Esophagus squamous epithelium (tissue), 5 donors: ENCODE measurements at places on chromosomes 4 and X.
A peak's percentile ranks its signal among the peaks of the same experiment; 100 is the strongest.

DNA sequence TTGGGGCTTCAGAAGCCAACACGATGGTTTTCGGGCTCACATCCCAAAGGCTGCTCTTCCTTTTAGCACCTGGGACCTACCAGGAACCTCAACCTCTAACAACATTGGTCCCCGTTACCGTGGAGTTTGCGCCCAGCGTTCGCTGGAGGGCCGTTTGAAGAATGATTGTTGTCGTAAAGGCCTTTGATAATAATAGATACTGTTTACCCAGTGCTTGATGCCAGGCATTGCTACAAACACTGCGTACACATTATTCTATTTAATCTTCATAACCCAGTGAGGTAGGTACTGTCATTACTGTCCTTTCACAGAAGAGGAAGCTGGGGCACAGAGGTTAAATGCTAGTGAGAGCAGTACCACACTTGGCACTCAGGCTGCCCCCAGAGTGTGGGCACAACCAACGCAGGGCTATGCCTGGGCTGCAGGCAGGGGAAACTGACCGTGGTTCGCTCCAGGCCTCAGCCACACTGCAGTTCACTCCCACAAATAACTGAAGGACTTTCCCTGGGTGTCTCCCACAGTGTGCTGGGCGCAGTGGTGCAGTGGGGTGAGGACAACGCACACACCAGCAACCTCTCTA, 1.0 kb upstream of the ACSL1 start:
- no peak for DNase-seq

DNA sequence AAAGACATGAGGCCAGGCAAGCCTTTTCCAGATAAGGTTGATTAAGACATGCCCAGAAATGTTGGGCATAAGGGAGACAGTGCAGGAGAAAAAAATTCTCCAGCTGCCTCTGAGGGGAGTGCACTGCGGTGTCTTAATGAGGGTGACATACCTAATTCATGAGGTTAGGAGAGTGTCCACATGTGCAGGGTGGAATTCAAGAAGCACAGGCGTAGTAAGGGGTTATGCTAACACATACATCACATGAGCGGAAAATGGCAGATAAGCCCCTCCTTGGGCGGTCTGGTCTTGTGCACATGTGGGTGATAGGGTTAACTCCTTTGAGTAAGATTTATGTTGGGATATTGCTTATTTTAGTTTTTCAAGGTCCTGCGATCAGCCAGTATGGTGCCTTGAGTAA, 122.4 kb downstream of the PHKA2 start:
- DNase-seq = no peak

DNA sequence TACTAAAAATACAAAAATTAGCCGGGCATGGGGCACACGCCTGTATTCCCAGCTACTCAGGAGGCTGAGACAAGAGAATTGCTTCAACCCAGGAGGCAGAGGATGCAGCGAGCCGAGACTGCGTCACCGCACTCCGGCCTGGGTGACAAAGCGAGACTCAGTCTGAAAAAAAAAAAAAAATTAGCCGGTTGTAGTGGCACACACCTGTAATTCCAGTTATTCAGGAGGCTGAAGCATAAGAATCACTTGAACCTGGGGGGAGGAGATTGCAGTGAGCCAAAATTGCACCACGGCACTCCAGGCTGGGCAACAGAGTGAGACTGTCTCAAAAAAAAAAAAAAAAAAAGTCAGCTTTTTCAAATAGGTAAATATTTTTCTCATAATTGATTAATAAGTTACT, 71.9 kb downstream of the WDFY3 start:
- DNase-seq = no peak

DNA sequence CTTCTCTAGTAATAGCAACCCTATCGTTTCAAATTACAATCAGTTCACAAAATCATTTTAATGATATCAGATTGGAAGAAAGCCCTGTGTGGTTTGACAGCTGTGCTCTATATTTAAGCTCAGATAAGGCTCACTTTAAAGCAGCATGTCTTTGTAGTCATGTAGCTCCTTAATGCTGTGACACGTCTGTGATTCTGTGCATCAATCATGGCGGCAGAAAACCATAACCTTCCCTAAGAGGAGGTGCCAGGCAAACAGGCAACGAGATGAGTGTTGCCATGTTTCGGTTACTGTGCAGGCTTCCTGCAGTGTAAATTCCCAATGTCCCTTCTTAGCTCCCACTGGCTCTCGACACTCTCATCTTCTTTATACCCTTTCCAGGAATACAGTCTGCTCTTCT, 212.7 kb downstream of the GRID2 start:
- no peak for DNase-seq

DNA sequence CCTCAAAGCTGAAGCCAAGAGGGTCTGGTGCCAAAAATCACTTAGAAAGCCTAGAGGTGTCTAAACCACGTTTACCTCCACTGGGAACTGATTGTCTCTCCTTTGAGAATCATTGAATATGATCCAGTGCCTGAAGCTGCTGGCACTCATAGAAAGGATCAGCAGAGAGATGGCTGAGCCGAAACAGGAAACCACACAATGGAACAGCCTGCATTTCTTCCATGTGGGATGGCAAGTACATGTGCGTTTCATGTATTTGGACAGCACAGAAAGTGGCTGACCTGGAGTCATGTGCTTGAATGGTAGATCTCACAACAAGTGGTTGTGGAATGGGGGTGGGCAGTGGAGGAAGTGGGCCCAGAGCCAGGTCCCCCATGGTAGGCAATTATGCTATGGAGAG, 533.7 kb downstream of the INPP4B start:
- DNase-seq = no peak

GRCh38 chr4:3780347-3781171, 14.4 kb downstream of the ADRA2C start:
- DNase-seq = no peak

- no peak for DNase-seq
Measured at GRCh38 chr4:163350672-163351071, 7.0 kb downstream of the NPY5R start.

- DNase-seq = no peak
Measured at GRCh38 chrX:134406356-134407064, 53.5 kb upstream of the HPRT1 start.

- no peak for DNase-seq
Measured at GRCh38 chr4:8143392-8144140, 15.0 kb downstream of the ABLIM2 start.

DNA sequence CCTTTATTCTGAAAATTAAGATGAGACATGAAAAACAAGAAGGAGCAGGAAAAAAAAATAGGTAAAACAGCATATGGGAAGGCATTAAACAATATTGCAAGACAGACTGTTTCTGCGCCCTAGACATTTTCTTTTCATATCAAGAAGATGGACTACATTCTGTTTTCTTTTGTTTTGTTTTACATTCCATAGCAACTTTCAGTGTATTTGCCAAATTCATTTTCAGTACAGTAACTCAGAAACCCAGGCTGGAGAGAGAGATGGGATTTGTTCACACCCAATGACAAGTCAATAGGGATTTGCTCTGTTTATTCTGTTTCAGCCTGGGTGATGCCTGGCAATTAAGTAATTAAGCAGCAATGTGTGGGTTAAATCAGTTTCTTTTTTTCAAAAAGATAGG, 892.8 kb upstream of the DIAPH2 start:
- DNase-seq = no peak

- DNase-seq = no peak
Measured at GRCh38 chr4:14719053-14719452, 283.2 kb upstream of the CPEB2 start.

- no peak for DNase-seq
Measured at GRCh38 chrX:134172588-134173259, 64.3 kb upstream of the CCDC160 start.

DNA sequence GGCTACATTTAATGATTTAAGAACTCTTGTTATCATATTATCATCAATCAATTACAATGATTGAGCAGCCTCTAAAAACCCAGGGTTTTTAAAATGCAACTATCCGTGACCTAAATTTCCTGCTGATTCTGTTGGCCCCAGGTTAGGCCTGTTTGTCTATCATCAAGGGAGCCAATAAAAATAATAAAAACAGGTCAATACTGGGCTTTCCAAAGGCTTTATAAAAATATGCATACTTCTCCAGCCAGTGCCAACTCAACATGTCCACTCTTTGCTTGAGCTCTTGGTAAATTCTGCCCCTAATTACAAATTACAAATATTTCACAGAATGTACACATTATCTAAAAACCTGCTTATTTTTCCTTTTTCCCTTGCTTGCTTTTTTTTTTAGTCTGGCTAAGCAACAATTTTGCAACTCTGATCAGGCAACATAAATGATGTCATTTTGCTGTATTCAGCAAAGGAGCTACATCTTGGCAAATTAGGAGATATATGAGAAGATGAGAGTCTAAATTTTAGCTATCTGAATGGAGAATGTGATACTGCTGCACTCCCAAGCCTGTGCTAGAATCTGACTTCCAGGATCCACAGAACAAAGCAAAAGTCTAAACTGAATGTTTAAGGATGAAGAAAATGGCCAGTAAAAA, 204.0 kb downstream of the SCFD2 start:
- DNase-seq = no peak

DNA sequence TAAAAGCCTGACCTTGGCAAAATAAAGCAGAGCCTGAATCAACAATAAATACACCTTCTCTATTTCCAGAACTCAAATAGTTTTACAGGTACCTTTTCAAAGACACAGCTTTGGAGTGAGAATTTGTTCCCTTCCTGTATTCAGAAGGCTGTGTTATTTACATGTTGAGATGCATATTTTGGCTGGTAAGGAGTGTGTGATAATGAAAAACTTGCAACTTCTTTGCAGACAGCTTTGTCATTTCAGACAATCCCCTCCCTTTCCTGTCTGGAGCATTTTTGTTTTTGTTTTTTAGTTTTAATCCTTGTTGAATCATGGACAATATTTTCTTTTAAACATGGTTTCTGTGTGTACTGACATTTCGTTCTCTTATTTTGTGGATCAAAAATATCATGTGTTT, 493.8 kb downstream of the FAT4 start:
- DNase-seq = no peak

GRCh38 chrX:44572340-44572938, 29.8 kb upstream of the FUNDC1 start:
- DNase-seq = no peak

GRCh38 chrX:40145923-40146261, 48.1 kb upstream of the BCOR start:
- DNase-seq = no peak

DNA sequence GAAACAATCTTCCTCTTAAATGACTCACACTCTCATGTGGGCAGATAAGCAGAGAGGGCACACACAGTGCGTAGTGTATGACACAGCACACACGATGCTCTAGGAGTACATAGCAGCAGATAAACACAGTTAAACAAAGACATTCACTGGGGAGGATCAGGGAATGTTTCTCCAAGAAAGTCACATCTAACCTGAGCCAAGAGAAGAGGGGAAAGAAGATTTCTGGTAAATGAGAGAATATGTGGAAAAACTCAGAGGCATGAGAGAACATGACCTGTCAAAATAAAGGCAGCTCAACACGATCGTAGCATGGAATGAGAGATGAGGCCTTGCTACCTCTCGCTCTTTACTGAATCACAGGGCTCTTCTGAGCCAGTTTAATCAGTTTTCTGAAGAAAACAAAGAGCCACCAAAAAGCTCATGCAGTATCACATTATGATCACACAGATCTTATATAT, 251.0 kb downstream of the ANK2 start:
- no peak for DNase-seq

- no peak for DNase-seq
Measured at GRCh38 chrX:132114607-132115006, 13.2 kb downstream of the FRMD7 start.

- DNase-seq = no peak
Measured at GRCh38 chr4:2060611-2061185, 1.6 kb downstream of the NAT8L start.

DNA sequence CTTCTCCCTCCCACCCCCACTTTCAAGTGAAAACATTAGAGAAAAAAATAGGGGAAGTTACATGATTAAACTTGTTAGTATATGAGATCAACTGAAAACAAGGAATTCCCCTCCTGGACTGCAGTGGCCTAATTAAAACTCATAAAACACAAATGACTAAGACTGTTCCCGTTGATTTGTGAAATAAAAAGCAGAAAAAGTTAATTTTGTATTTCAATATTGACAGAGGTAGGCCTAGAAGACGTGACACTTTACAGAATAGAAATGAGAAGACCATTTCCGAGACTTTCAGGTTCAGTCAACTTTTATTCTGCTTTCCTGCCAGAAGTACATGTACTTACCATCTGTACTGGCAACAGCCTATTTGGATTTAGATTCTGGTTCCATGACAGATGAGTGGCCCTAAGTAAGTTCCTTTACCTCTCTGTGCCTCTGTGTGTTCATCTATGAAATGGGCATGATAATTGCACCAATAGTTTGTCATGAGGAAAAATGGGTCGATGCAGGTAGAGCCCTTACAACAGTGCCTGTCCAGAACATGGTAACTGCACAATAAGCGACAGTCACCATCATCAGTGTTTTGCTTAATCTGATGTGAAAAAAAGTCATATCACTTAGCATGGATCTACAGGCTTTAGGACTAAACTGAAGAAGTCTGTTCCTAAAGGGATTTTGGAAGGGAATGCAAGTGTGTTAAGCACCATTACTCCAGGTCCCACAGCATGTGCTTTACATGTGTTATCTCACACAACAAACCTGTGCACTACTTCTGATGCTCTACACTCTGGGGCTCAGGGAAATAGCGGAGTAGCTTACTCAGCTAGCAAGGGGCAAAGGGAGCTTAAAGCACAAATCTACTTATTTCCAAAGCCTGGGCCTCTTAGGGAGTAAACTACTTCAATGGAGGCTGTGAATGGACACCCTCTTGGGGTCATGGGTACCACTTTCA, 562.3 kb upstream of the DIPK2B start:
- DNase-seq = no peak

DNA sequence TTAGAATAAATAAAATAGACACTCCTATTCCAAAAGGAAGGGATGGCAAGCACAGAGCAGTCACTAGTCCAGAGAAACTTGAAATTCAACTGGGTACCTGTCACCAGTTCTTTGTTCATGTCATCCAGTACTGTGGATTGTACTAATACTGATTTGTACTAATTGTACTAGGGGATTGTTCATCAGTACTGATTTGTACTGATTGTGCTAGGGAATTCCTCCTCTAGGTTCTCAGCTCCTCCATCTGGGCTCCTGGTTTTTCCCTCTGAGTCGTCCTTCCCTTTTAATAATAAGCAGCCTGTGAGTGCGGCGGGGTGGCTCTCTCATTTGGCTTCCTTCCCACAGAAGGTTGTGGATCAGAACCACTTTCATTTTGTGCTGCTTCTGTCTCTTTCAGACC, 31.0 kb upstream of the SOD3 start:
- DNase-seq = no peak

- peak; percentile 96 for DNase-seq
Measured at GRCh38 chr4:7067452-7068278, at the start of gene GRPEL1. TSS of gene GRPEL1 (minus strand) at chr4:7068064. CDS start at chr4:7068032, 32 bp downstream.

- no peak for DNase-seq
Measured at GRCh38 chrX:138849521-138849920, 138.0 kb upstream of the FGF13 start.
